AG04449 (cell line): ENCODE measurements at places on chromosomes 13 and 19.

GRCh38 chr13:113220877-113221276, 11.5 kb downstream of the CUL4A start:
- no peak for DNase-seq

- no peak for DNase-seq
Measured at GRCh38 chr13:26623125-26623524, 65.6 kb downstream of the WASF3 start.

- no peak for DNase-seq
Measured at GRCh38 chr19:2337329-2337707, 8.8 kb downstream of the SPPL2B start.

DNA sequence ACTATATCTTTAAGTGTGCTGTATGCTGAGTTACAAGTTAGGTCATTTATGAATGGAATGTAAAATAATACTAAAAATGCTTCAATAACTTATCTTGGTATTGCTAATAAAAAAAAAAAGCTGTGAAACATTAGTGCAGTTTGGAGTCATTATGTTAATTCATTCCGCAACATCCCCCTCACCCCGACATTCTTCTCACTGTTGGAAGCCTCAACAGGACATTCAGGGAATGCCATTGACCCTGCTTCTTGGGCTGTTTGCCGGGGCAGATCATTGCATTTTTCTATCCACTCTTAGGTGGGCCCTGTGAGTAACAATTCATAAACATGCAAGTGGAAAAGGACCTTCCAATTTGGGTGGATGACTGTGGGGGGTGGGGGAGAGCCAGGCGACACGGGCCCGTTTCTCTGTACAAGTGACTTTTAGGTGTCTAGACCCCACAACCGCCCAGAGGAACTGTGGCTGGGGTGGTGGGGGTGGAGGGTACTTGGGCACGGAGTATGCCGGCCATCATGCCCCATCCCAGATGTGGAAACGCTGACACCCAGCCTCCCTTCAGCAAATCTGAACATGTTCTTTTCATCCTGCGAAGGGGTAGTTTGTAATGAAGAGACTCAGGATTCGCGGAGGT, 185.9 kb downstream of the ZNF536 start:
- no peak for DNase-seq

- DNase-seq: no peak
Measured at GRCh38 chr19:35712567-35713505, 5.0 kb upstream of the KMT2B start.

- DNase-seq: no peak
Measured at GRCh38 chr13:95813139-95813538, 136.2 kb downstream of the DNAJC3 start.

- no peak for DNase-seq
Measured at GRCh38 chr19:33334271-33334670, 31.9 kb upstream of the CEBPA start.

DNA sequence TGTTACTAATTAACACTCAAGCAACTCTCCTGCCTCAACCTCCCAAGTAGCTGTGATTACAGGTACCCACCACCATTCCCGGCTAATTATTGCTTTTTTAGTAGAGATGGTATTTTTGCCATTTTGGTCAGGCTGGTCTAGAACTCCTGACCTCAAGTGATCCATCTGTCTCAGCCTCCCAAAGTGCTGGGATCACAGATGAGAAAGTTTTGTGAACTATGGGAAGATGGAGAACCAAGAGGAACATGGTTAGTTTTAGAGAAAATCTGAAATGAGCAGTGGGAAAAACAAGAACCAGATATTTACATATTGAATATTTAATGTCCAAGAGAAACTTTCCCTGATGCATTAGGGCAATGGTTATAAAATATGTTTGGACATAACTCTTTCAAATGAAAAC, 863.6 kb upstream of the MIR17HG start:
- no peak for DNase-seq
